Common myeloid progenitor, CD34-positive (primary cell): ENCODE measurements at places on chromosomes 1 and 21.

- no peak for DNase-seq
Measured at GRCh38 chr1:114758256-114758832, 560 bp upstream of the CSDE1 start.

- DNase-seq = peak; percentile 39
Measured at GRCh38 chr1:183227422-183228346, 41.6 kb downstream of the LAMC2 start.

GRCh38 chr1:21378705-21379494 is 61.0 kb upstream of the NBPF3 start:
- no peak for DNase-seq

- no peak for DNase-seq
Measured at GRCh38 chr1:43056981-43057391, 98.3 kb upstream of the SLC2A1 start.

DNA sequence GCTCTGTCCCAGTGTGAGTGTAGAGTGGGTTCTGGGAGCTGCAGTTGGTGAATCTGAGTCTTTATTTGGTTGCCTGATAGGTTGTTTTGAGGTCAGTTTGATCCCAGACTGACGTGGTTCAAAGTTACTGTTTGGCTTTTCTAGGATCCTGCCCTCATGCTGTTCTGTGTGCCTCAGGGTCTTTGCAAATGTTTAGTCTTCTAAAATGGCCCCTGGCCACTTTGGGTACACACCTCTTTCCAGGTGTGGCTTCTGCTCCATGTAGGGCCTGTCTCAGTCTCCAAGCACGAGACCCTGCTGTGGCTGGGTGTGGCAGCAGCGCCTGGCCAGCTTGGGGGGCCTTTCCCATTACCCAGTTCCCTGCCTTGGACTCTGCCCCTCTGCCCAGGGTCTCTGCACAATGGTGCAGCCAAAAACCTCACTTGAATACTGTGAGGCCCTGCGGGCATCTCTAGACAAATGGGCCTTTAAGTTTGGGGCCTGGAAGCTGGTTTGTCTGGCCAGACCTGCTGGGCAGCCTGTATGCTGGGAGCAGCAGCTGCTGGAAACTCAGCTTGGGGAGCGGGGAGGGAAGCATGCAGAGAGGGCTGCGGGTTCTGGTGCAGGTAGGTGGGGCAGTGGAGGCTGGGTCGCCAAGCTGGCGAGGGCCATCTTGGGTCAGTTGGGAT is 5.6 kb downstream of the PTPRF start:
- no peak for DNase-seq

- DNase-seq = no peak
Measured at GRCh38 chr1:53369761-53370160, 41.9 kb upstream of the LRP8 start.

DNA sequence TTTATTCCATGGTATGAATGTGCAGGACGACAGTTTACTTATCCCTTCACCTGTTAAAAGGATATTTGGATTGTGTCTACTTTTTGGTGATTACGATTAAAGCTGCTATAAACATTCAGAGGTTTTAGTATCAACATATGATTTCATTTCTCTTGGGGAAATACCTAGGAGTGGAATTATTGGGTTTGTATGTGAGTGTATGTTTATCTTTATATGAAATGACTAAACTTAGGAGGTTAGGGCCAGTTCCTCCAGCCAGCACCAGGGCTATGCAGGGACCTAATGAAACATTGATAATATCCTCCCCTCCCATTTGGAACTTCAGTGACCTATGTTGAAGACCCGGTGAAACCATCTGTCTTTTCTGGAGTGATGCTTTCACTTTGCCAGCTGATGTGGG is 13.8 kb downstream of the TMEM51 start:
- no peak for DNase-seq

- DNase-seq = no peak
Measured at GRCh38 chr1:55117941-55118340, 78.6 kb downstream of the PCSK9 start.

DNA sequence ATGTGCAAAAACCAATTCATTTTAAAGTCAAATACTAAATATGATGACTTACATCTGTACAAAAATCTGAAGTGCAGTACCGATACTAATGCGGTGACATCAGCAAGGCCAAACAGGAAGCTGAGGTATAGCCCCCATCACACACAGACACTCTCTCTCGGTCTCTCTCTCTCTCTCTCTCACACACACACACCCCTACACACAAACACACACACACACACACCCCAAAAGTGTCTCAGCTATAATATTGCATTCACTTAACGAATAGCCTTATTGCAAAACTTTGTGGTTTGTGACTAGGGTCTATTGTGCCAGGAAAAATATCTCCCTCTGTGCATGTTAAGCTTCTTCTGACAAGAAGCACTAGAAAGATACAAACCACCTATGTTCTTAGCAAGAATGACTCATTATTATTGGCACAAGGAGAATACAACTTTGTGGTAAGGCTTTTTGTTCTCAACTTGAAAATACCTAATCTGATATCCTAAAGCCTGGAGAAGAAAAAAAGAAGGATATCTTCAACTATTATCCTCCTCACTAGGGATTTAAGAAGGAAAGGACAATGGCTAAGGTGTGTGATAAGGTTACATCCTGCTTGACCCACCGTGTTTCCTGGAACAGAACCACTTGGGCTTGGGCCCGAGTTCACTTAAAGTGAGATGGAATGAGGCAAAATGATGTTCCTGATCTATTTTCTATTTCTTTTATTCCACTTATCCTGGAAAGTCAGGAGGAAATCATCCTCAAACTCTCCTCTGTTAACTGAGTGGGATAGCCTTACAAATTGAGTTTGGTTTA is 107.1 kb downstream of the NIBAN1 start:
- peak; percentile 95 for DNase-seq

DNA sequence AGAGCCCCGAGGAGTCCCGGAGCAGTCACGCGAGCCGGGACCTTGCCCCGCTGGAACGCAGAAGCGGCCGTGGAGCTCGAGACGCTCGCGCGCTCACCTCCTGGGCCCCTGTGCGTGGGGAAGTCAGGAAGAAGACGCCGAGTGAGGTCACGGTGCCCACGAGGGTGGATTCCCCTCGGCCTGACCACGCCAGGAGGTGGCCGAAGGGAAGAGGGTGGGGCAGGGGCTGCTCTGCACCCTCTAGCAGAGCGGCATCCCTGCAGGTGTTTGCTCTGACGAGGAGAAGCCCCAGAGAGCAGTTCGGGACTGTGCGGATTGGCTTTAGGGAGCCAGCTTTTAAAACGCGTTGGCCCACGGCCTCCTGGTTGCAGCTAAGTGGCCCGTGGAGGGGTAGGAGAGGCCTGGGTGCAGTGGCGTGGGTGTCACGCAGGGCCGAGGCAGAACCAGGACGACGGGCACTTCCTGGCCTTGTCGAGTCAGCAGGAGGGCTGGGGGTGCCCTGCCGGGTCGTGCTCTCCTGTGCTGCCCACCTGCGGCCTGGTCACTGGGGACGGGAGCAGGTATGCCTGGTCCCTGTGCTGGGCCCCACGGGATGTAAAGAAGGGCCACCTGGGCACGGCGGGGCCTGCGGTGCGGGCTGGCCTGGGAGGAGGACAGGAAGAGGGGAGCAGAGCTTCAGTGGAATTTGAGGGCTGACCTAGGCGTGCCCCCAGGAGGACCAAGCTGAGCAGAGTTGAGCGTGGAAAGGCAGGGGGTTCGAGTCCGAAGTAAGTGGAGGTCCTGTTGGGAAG is 1.0 kb downstream of the PDXK start:
- DNase-seq = peak; percentile 25
